Activated CD8-positive, alpha-beta T cell treated with anti-CD3 and anti-CD28 coated beads, Interleukin-2, amount 10 ng/mL, durations not matched to agents 7 days and 5 days (primary cell): ENCODE measurements at places on chromosomes 1 and 21.

GRCh38 chr1:27609210-27609555 is 5.2 kb upstream of the AHDC1 start:
- no peak for DNase-seq

DNA sequence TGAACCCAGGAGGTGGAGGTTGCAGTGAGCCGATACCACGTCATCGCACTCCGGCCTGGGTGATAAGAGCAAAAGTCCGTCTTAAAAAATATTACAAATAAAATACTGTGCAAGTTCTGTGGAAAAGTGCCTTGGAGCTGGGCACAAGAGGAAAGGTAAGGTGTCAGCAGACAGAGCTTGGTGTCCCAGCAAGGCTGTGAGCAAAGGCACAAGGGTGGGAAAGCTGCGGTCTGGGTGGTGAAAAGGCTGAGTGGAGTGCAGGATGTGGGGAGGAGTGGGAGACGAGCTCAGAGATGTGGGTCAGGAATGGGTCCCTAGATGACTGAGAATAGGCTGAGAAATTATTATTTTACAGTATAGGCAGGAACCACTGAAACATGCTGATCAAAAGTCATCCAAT is 150.6 kb downstream of the RHOU start:
- no peak for DNase-seq

DNA sequence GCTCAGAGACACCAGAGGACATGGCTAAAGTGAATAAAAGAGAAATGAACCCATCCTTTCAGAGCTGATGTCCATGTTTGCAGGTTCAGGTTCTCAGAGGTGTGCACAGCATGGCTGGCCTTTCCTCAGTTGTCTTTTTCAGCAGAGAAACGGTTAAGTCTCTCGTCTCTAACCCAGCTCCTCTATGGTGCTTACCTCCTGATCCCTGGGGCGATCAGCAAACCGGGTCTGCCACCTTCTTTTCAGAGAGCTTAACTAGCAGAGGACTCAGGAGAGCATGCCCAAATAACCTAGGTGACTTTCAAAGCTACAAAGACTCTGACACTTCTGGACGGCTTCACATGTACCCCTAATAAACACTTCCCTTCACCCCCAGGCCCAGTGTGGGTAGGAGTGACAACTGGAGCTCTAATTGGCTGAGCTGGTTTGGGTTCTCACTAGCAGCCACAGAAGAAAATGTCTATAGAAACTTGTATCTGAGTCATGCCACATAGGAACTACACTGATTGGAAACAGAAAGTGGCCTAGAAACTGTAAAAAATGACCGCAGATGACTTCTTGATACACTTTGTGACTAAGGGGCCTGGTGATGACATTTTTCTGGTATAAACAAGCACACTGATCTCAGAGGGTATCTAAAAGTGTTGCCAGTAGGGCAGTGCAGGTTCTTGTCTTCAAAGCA is at the start of gene AIM2:
Gene AIM2 (minus strand): TSS at position 329 of the 682 bp plus-strand sequence. CDS start 3,267 bp downstream, outside the sequence.
- peak; percentile 68 for DNase-seq

- no peak for DNase-seq
Measured at GRCh38 chr1:106980121-106980520, 76.4 kb upstream of the PRMT6 start.

GRCh38 chr1:201715351-201715750 is 113.6 kb upstream of the IPO9 start:
- DNase-seq: no peak

DNA sequence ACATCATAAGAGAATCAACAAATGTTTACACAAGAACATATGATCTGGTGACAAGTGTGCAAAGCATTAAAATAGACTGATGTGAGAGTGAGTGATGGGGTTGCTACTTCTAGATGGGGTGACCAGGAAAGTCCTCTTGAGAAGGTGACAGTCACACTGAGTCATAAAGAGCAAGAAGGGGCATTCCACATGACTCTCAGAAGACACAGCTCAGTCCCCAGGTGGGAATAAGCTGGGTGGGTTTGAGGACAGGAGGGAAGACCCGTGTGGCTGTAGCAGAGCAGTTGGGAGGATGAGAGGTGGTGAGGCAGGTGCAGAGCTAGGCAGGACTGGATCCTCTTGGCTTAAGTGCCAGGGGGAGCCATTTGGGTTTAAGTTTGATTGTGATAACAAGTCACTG is 53.1 kb downstream of the TNR start:
- no peak for DNase-seq

GRCh38 chr1:244074559-244075171 is 23.6 kb downstream of the ZBTB18 start:
- DNase-seq: peak; percentile 71

GRCh38 chr1:9597361-9598315 is 8.9 kb downstream of the TMEM201 start:
- no peak for DNase-seq

- DNase-seq: no peak
Measured at GRCh38 chr1:201760516-201760915, 68.4 kb upstream of the IPO9 start.
